ENCODE measurements at places on chromosomes 5 and 9.

DNA sequence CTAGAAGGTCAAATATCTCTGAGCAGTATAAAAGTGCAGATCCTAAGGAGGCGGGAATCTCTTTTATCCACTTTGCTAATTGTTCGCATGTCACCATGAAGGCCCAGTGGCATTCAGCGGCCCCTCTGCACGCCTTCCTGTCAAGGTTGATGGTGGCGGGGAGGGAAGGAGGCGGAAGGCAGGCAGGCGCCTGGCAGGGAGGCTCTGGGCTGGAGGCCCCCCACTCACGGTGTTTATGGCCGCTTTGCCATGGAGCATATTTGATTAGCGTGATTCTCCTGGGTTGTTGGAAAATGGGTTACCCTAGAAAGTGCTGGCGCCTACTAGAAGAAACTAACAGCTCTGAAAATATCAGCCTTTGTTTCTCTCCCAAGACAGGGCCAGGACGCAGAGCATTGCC lies 209.6 kb downstream of the FSTL4 start:
- no peak for DNase-seq

DNA sequence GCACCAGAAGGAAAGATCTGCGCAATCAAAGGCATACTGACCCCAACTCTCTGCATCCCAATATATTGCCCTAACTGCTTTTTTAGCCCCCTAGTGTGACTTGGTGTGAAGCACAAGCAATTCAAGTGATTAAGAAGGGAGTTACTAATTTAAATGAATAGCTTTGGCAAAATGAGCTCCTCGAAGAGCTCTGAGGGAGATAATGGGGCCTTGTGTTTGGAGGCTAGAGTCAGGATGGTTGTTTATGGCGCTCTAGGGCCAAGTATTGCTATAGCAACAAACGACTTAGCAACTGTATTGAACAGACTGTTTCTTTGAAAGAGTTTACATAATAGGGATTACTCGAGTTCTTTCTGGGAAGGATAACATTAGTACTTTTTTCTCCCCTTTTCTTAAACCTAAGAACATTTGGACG lies 11.5 kb upstream of the C5orf58 start:
- no peak for DNase-seq

GRCh38 chr5:112548246-112548881 lies 129.3 kb upstream of the EPB41L4A start:
- DNase-seq = no peak

- no peak for DNase-seq
These were observed 146.1 kb upstream of the SLC44A1 start for GRCh38 chr9:105098370-105098769.

GRCh38 chr9:124858330-124859046 lies 3.3 kb downstream of the RPL35 start:
- DNase-seq = no peak

GRCh38 chr5:72511366-72511765 lies 4.2 kb upstream of the ZNF366 start:
- no peak for DNase-seq

DNA sequence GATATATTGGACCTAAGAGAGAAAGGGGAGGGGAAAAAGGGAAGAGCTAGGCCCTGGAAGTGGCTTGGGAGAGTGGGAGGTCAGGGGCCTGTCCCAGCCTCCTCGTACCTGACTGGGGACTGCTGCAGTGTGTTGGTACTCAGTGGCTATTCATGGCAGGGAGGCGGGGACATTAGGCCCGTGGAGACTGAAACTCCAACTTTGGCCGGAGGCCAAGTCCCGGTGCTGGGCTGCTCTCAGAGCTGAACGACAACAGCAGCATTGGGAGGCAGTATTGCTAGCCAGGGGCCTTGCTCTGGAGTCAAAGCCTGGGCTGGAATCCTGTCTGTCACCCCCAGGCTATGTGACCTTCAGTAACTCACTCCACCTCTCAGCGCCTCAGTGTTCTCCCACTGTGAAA lies 37.8 kb downstream of the NEURL1B start:
- DNase-seq = no peak

DNA sequence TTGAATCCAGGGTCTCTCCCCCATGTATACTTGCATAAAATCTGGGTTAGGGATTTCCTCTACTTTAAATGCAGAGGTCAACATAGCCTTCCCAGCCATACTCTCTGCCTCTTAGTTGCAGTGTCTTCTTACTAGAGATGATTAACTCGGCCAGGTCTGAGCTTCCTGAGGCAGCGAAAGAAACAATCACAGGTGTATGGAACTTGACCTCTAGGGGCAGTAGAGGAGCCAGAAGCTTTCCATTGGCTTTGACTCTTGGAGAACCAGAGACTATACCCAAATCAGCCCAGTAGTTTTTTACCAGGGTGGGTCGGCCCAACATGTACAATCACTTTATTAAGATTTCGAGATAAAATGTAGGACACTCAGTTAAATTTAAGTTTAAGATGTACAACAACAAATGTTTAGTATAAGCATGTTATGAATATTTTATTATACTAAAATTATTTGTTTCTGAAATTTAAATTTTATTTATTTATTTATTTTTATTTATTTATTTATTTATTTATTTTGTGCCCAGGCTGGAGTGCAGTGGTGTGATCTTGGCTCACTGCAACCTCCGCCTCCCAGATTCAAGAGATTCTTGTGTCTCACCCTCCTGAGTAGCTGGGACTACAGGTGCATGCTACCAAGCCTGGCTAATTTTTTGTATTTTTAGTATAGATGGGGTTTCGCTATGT lies 48.0 kb upstream of the DMRT3 start:
- DNase-seq = no peak

GRCh38 chr9:8221462-8221861 lies 421.9 kb upstream of the DMAC1 start:
- no peak for DNase-seq
